ENCODE measurements at places on chromosomes 7 and 10. TPM values are rescaled to one million over a fixed set of nuclear protein-coding genes. Genes with fewer than 3 reads are reported as not detected.

TMEM72 gene
- not detected for total RNA-seq

ANKRD22 gene
- 0.13 TPM for total RNA-seq

HABP2 gene
- total RNA-seq, result not detected

SFXN3 gene
- total RNA-seq, result 86.0 TPM

LRRC4 gene
- 0.06 TPM for total RNA-seq

FBXL13 gene
- total RNA-seq, result 4.5 TPM

SPDYE6 gene
- not detected for total RNA-seq
